GM06990 (cell line): ENCODE measurements at places on chromosomes 11 and 22.

DNA sequence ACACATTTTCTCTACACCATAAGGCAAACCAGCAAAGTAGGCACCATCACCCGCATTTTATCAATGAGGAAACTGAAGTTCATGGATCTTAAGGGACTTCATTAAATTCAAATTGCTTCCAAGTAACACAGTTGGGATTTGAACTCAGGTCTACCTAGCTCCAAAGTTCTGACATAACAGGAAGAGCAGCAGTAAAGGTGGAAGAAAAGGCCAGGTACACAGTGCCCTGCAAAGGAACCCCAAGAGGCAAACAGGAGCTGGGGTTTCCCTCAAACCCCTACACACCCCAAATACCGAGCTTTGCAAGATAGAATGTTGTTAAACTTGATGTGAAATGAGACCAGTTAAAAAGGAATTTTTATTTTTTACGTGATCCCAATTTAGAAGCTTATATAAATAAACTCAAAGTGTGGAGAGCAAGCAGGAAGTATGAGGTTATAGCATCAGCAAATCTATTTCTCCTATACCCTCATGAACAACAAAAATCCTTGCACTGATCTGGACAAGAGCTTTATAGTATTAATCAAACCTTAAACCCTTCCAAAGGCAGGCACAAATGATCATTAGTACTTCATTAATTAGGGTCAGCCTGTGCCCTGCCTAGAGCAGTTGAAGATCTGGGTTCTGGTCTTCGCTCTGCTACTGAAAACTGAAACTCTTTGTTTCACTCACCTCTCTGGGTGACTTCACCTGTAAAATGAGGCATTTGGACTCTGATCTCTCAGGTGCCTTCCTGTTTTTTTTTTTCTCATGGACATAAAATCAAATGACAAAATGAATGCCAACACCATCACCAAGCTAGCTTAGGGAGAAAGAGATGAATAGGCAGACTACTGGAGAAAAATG lies 36.5 kb downstream of the SYTL2 start:
- DNase-seq, result no peak

DNA sequence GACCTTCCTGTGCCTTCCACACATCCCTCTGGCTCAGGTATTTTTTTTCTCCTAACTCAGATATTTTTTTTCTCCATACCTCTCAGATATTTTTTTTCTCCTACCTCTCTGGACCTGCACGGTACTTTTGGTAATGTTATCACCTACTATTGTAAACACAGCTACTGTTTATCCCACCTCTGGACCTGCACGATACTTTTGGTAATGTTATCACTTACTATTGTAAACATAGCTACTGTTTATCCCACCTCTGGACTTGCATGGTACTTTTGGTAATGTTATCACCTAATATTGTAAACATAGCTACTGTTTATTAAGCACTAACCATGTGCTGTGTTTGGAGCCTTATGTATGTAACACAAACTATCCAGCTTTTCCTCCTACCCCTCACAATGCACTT lies 12.1 kb upstream of the UPB1 start:
- no peak for DNase-seq

GRCh38 chr11:78870655-78871054 lies 296.0 kb upstream of the NARS2 start:
- no peak for DNase-seq

- DNase-seq, result no peak
Observed at GRCh38 chr11:116715383-116715782, 57.4 kb downstream of the BUD13 start.
